ENCODE measurements at places on chromosomes 7 and 10.

GRCh38 chr7:104267701-104268368 is 60.0 kb upstream of the ORC5 start:
- DNase-seq: no peak

GRCh38 chr7:50723888-50724287 is 58.8 kb downstream of the GRB10 start:
- no peak for DNase-seq

GRCh38 chr10:52409195-52409594 is 95.1 kb downstream of the DKK1 start:
- DNase-seq: no peak

- DNase-seq: no peak
Observed at GRCh38 chr7:129640400-129640799, 28.9 kb downstream of the NRF1 start.

GRCh38 chr10:101047268-101047667 is 14.5 kb upstream of the KAZALD1 start:
- DNase-seq: no peak

- DNase-seq: no peak
Observed at GRCh38 chr10:92691591-92692079, 1.9 kb downstream of the HHEX start.

DNA sequence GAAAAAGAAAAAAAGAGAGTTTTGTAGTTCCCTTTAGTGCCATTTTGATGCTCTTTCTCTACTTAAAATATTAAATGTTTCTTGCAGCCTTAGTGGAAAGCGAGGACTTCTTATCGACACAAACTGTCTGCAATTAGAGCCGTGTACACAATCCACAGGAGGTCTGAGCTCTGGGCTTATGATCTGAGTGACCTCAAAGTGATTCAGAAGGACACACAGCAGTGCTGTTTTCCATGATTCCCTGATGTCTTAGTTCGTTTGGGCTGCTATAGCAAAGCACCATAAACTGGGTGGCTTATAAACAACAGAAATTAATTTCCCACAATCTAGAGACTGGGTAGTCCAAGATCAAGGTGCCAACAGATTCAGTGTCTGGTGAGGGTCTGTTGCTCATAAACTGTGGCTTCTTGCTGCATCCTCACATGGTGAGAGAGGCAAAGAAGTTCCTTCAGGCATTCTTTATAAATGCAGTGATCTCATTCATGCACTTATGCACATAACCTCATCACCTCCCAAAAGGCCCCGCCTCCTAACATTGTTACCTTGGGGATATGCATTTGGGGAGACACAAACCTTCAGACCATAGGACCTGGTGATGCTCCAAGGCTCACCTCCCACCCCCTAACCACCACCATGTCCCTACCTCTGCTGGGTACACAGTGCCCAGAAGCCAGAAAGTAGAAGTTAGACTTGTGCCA is 204.5 kb upstream of the GHITM start:
- DNase-seq: no peak

DNA sequence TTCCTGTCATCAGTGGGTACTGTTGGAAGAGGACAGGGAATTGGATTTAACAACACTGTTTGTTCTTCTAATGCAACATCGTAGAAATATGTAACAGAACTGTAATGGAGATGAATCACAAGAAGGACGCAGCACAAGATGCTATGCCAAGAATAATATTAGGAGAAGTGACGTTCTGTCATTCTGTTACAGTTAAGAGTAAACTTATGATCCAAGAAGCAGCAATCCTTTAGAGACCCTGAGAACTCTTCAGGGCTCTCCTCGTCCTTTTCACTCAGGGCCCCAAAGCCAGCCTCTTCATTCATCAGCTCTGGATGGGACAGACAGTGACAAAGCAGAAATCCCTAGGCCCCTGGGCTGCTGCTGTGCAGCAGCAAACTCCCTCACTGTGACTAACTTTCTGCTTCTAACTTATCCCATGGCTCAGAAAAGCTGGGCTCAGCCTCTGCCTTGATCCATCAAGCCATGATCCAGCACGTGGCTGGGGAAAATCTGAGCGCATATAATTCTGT is 8.7 kb upstream of the IL6 start:
- no peak for DNase-seq

DNA sequence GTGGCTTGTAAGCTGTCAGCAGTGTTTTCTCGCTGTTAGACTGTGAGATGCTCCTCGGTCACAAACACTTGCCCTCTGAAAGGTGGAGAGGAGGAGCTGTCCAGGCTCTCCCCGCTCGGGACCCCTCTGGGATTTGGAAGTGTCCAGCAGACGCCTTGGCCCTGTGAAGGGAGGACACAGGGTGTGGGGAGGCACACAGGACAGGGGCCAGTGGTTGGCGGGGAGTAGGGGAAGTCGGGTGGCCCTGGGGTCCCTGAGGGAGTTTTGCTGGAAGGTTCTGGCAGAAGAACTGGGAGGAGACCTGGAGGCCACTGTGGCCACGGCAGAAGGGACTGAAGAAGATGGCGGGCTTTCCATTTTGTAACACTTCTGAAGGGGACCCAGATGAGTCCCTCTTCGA is 47.2 kb upstream of the DPYSL4 start:
- DNase-seq: no peak

DNA sequence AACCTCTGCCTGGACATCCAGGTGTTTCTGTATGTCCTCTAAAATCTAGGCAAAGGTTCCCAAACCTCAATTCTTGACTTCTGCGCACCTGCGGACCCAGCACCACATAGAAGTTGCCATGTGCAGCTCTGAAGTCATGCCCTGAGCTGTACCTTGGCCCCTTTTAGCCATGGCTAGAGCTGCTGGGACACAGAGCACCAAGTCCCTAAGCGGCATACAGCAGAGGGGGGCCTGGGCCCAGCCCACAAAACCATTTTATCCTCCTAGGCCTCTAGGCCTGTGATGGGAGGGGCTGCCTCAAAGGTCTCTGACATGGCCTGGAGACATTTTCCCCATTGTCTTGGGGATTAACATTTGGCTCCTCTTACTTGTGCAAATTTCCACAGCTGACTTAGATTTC is 14.6 kb downstream of the TMEM243 start:
- DNase-seq: no peak

DNA sequence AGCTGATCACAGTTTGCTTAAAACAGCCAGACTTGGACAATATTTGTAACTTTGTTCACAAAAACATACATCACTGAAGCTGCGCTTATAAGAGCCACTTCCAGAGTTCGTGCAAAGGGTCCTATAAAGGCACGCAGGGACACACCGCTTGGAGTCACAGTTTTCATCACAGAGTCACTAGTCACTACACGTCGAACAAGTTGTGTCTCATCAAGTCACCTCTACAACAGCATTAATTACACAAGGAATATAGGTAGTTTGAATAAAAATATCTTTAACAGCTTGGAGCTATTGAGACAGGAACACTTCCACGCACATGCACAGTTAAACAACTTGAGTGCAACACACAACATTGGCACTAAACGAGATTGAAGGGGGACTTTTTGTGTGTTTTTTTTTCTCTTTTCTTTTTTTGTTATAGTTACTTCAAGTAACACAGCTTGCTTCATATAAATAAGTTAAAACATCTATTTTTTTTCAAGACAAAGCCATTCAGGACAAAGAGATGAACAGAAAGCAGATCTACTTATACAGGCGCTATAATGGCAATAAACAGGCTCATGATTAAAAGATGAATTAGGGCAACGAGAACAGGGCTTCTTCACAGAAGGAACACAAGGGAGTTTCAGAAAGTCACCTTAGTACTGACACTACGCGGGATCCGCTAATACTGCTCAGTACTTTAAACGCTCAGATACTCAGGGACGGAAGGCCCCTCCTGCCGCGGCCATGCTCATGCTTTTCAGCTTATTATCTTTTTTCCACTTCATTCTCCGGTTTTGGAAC is 2.2 kb downstream of the HOXA5 start:
- DNase-seq: peak; percentile 36

DNA sequence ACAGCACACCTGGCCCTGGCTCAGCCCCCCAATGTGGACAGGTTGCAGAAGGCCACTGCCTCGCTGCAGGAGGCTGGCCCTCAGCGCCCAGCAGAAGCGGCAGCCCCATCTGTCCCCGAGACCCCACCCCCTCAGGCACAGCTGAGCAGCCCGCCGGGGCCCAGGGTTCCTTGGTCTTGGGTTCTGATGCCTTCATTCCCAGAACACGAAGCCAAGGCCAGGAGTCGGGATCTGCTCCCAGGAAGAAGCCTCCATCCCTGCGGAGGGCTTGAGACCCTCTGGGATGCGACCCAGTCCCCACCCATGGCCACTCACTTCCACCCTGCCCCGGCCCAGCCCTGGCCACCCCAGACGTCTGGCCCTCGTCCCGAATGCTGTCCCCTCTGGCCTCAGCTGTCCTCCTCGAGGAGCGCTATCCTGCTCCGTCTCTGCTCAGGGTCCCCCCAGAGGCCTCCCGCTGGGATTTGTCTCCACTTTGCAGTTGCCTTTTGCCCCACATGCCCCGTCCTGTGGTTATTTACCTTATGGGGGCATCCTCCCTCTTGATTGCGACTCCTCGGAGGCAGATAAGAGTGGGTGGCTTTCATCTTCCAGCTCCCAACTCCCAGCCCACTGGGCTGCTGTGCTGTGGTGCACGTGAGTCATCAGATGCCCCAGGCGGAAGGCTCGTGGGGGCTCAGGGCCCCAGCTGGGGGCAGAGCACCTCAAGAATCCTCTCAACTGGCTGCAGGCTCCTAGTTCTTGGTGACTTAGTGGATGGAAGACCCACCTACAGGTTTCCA is 97.5 kb downstream of the MKI67 start:
- DNase-seq: no peak

DNA sequence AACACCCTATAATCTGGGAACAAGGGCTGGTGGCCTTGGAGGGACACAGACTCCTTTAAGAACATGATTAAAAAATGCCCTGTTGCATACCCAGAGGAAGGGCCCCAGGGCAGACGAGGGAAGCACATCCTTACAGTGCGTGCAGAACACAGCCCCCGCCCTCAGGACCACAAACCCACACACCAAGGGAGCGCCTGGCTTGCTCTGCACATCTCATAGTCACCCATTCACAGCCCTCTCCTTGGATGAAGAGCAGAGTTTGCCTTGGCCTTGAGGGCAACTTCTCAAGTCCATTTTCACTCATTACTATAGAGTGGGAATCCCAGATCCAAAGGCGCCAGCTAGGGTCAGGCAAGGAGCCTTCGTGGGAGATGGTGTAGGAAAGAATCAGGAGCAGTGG is 6.3 kb upstream of the VSIR start:
- DNase-seq: no peak

DNA sequence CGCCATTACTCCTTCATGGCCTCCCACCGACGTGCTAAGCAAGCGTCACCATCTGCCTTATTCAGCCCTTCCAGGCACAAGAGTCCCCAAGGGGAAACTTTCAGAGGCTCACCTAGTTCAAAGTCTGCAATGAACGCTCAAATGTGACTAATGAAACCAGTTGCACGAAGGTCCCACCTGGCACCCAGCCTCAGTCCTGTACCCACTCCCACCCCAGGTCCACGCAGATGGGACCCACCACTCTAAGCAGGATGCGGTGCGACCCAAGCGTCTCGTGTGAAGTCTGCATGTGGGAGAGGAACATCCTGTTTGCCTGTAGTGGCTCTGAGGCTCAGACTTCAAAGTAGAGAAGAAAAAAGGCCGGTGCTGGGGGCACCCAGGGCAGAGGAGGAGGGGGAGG is 40.3 kb downstream of the RGS10 start:
- no peak for DNase-seq

DNA sequence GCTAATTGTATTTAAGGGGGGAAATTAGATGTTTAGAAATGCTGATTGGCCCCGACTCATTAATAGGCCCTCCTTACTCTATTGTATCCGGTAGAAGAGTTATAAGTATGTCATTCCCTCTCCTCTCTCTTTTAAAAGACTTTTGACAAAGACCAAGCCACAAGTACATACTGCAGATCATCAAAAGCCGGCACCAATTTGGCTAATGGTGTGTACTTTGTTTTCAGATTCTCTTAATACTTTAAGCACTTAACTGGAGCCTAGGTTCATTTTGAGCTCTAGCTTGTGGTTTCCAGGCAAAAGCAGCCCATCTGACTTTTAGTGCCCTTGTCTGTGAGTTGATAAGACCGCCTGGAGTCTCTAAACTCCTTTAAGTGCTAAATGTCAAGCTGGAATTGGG is 210.0 kb upstream of the LYZL1 start:
- no peak for DNase-seq

- no peak for DNase-seq
Observed at GRCh38 chr7:52741670-52742290, 293.7 kb upstream of the POM121L12 start.

GRCh38 chr10:18472977-18473376 is 178.4 kb downstream of the NSUN6 start:
- DNase-seq: no peak

DNA sequence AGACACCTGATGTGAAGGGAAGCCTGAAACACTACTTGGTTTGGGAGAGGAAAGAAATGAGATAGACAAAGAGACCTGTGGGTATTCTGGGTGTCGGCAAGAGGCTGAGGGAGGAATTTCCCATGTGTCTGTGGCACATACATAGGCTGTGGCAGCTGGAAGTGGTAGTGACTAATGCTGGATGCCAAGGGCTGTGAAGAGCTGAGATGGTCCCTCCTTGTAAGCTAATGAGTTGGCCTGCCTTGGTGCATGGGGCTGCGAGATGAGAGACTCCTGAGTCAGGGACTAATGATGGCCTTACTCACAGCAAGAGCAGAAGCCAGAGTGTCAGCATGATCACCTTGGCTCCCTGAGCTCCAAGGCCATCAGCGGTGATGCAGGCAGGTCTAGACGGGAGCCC is 119.0 kb upstream of the EEPD1 start:
- no peak for DNase-seq

DNA sequence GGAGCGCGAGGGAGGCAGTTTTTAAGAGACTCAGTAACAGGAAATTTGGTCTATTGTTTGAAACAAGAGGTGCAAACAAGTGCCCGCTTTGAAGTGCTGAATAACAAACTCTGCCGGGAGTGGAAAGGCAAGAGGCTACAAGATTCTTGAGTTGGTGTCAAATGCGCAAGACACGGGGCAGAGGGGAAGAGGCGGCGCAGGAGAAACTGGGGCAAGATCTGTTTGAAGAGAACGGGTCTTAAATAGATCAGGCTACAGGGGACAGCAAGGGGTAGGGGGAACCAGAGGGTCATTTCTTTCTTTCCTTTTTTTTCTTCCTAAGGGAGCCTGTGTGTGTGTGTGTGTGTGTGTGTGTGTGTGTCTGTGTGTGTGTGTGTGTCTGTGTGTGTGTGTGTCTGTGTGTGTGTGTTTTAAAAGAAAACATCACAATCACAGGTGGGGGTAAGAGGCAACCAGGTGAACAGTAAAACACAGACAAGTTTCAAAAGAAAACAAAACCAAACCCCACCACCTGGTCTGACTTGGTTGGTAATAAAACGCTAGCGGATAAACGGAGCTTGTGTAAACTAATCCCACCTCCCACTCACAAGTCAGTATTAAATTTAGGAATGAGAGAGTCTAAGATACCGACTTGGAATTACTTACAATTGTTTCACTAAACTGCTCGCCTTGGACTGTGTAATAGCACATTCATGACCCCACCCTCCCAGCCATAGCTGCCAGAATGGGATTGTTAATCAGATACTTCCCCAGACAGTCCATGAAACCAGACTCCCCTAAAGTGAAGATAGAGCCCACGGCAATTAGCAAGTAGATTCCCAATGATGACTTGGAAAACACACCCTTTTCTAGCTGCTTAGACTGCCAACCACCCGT is 13.1 kb upstream of the CUX1 start:
- no peak for DNase-seq

Measured in coronary artery (tissue), 2 donors.